ENCODE measurements at places on chromosomes 6 and 20. TPM values are rescaled to one million over a fixed set of nuclear protein-coding genes. Genes with fewer than 3 reads are reported as not detected.

- no peak for DNase-seq
- no peak overlapping the region for H3K4me3 ChIP-seq
- H3K36me3 ChIP-seq = no peaks in the 10 kb centered on the region
- no peak overlapping the region for H3K27ac ChIP-seq
- H3K4me1 ChIP-seq = peaks cover 10% of the 10 kb centered on the region
These were observed 18.2 kb downstream of the SCGN start for GRCh38 chr6:25670208-25670607.

The F13A1 gene
- total RNA-seq = not detected

DNA sequence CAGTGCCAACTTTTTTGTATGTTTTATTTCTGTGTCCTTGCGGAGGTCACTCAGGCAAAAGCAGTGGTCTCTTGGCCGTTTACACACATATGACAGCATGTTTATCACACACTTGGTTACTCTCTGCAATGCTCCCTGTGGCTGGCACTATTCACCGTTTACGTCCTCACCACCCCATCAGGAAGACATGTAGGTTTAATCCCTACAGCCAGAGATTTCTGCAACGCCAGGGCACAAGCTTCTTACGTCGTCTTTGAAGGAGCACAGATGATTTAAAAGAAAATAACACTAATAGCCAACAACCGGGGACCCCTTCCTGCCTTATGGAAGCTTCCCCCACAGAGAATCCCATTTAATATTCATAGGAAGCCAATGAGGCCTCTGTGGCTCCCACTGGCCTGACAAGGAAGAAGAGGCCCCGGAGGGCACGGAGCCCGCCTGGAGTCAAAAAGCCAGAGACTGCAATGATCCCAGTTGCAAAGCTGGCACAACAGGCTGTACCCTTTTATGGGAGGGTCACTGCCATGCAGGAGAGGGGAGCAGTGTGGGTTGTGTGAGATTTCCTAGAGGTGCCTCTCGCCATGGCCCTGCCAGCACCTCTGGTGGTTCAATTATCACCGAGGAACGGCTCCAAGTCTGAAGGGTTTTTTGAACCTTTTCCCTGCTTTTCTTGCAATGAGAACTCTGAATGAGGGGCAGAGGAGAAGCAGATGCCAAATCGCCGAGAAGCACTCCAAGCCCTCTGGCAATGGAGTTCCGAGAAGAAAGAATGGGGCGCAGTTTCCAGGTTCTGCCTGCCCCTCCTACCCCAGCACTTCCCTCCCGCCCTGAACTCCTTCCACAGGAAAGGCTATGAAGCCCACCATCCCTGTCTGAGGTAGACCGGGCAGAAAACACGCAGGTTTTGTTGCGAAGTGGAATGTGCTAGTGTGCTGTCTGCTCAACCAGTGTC lies 96.2 kb downstream of the THBS2 start:
- no peak overlapping the region for H3K4me3 ChIP-seq
- H3K36me3 ChIP-seq = no peaks in the 10 kb centered on the region
- H3K27ac ChIP-seq = no peak overlapping the region
- no peaks in the 10 kb centered on the region for H3K27me3 ChIP-seq

DNA sequence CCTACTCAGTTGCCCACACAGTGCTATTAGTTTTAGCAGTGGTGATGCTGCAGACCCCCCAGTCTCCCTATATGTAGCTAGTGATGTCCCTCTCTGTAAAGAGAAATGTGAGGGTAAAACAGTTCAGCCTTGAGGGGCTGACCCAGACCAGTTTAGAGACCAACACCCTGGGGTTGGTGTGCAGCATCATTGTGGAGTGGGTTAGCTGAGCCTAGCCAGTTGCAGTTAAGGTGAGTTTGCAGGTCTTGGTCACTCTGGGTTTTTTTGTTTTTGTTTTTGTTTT lies 401 bp upstream of the B3GALT4 start:
- H3K4me1 ChIP-seq = peaks cover 42% of the 10 kb centered on the region
- peak overlapping the region; percentile 87 for H3K4me3 ChIP-seq
- peaks cover 43% of the 10 kb centered on the region for H3K36me3 ChIP-seq
- DNase-seq = no peak

- no peak for DNase-seq
- H3K27ac ChIP-seq = no peak overlapping the region
- H3K27me3 ChIP-seq = no peaks in the 10 kb centered on the region
- H3K36me3 ChIP-seq = peaks cover 9% of the 10 kb centered on the region
These were observed 312.4 kb downstream of the UTRN start for GRCh38 chr6:144597511-144597910.

DNA sequence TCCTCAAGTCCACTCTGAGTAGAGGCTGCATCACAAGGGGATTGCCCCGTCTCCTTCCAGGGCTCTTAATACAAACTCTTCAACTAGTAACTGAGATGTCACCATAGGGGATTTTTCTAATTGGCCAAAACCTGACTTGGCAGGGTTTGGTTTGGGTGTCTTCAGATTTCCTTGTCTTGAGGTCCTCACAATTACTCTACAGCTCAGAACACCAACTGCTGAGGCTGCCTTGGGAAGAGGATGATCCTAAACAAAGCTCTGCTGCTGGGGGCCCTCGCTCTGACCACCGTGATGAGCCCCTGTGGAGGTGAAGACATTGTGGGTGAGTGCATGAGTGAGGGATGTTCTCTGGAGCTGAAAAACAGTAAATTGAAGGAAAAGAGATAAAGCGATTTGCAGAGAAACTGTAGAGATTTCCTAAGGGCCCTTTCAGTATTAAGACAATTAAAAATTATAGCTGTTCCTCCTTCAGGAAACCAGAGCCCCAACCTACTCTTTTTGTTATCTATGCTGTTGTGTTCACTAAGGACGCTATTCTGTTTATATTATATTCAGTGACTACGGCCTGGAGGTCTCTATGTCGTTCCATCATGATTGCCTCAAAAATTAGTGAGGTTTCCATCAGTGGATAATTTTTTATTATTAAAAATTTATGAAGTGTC lies at the start of gene HLA-DQA1:
Gene HLA-DQA1, plus strand, starts transcription at position 188 of the 662 bp plus-strand sequence. Its CDS starts 53 bp downstream, at position 241.
- no peaks in the 10 kb centered on the region for H3K4me1 ChIP-seq
- H3K4me3 ChIP-seq = no peak within 1 kb of the TSS
- H3K27me3 ChIP-seq = peaks cover 45% of the 10 kb centered on the region
- peak; percentile 7 for DNase-seq
- H3K36me3 ChIP-seq = no peaks in the 10 kb centered on the region

DNA sequence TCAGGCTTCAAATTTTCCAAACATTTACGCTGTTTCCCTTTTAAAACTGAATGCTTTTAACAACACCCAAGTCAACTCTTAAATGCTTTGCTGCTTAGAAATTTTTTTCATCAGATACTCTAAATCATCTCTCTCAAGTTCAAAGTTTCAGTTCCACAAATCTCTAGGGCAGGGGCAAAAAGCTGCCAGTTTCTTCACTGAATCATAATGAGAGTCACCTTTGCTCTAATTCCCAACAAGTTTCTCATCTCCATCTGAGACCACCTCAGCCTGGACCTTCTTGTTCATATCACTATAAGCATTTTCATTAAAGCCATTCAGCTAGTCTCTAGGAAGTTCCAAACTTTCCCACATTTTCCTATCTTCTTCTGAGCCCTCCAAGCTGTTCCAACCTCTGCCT lies 69.1 kb downstream of the RNF217 start:
- DNase-seq = no peak
- no peaks in the 10 kb centered on the region for H3K27me3 ChIP-seq
- H3K27ac ChIP-seq = no peak overlapping the region
- no peak overlapping the region for H3K4me3 ChIP-seq

DNA sequence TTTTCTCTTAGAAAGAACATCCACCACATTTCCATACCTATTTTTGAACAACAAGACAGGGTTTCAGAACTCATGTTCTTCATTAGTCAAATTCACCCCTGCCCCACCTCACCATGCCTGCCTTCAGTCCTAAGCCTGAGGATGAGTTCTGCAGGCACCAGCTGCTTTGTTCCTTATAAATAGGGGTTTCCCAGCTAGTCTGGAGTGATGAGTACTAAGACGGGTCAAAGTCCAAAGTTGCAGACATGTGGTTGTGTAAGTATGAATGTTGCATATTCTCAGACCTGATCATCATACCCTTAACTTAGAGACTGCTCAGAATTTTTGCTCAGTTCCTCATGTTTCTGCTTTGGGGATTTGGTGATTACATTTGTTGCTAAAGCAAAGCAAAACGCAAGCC lies 257.7 kb upstream of the CDYL start:
- no peaks in the 10 kb centered on the region for H3K27me3 ChIP-seq
- H3K4me1 ChIP-seq = no peaks in the 10 kb centered on the region
- DNase-seq = no peak
- H3K4me3 ChIP-seq = no peak overlapping the region

The ZNF165 gene
- total RNA-seq = 12.1 TPM

- no peaks in the 10 kb centered on the region for H3K27me3 ChIP-seq
- H3K4me3 ChIP-seq = no peak overlapping the region
- no peak for DNase-seq
- peaks cover 22% of the 10 kb centered on the region for H3K36me3 ChIP-seq
- no peaks in the 10 kb centered on the region for H3K4me1 ChIP-seq
These were observed 69.2 kb upstream of the LYRM2 start for GRCh38 chr6:89707766-89708165.

GRCh38 chr6:91299544-91300491 lies 712.9 kb upstream of the MAP3K7 start:
- DNase-seq = peak; percentile 9
- H3K27me3 ChIP-seq = no peaks in the 10 kb centered on the region
- H3K36me3 ChIP-seq = no peaks in the 10 kb centered on the region
- no peak overlapping the region for H3K27ac ChIP-seq

The C6orf163 gene
- 0.62 TPM for total RNA-seq

The LY6G6C gene
- total RNA-seq = 0.22 TPM

The ZDHHC14 gene
- total RNA-seq = 10.6 TPM

The HLA-DQA1 gene
- not detected for total RNA-seq

DNA sequence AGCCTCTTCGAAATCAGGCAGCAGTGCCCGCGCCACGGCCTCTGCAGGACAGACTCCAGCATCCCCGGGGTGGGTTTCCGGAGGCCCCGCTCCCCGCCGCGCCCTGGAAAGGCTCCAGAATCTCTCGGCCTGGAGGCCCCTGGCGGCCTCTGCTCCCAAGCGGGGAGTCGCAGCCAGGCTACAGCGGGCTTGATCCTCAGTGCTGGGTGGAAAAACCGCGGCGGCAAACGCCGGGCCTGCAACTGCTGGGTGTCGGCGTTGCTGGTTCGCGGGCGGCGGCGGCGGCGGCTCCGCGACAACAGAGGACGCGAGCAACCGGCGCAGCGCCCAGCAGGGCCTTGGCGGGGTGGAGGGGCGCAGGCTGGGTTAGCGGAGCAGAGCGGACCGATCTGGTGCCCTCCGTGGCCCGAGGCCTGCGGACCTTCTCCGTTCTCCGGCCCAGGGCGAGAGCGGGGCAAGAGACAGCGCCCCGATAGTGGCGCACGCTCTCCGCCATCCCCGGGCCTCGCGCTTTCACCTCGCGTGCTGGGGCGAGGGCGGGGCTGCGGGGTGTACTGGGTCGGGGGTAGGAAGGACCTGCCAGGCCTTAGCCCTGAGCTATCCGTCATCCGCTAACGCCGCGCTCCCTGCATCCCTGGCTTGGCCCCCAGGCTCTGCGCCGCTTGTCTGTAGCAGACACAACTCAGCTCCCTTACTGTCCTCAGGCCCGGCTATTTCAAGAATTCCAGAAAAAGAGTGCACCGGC lies 3.4 kb upstream of the ZNF292 start:
- H3K4me1 ChIP-seq = peaks cover 11% of the 10 kb centered on the region
- H3K27ac ChIP-seq = no peak overlapping the region
- peak overlapping the region; percentile 62 for H3K4me3 ChIP-seq
- H3K27me3 ChIP-seq = no peaks in the 10 kb centered on the region
- H3K36me3 ChIP-seq = no peaks in the 10 kb centered on the region

DNA sequence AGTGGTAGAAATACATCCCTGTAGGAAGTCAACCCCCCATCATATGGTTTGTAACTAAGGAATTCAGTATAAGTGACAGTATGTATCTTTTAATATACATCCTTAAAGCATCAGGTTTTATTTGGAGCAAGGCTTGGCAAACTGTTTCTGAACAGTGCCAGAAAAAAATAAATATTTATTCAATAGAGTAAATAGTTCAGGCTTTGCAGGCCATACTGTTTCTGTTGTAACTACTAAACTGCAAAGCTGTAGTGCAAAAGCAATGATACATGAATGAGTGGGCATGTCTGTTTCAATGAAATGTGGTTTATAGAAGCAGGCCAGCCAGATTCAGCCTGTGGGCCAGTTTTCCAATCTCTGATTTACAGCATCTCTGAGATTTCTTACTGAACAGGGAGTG lies 977 bp downstream of the MEI4 start:
- H3K4me3 ChIP-seq = no peak overlapping the region
- no peaks in the 10 kb centered on the region for H3K27me3 ChIP-seq
- no peak for DNase-seq
- no peaks in the 10 kb centered on the region for H3K4me1 ChIP-seq
